ENCODE measurements at places on chromosomes 7 and 10.
A peak's percentile ranks its signal among the peaks of the same experiment; 100 is the strongest.

GRCh38 chr7:29146888-29147609 lies 712 bp upstream of the CPVL start:
- peaks cover 4% of the 10 kb centered on the region for H3K4me1 ChIP-seq
- peaks cover 51% of the 10 kb centered on the region for H3K27me3 ChIP-seq
- DNase-seq, result no peak
- H3K4me3 ChIP-seq, result no peak overlapping the region
- no peaks in the 10 kb centered on the region for H3K36me3 ChIP-seq

- H3K4me3 ChIP-seq, result no peak overlapping the region
- DNase-seq, result no peak
- H3K27me3 ChIP-seq, result no peaks in the 10 kb centered on the region
- H3K27ac ChIP-seq, result no peak overlapping the region
- H3K36me3 ChIP-seq, result no peaks in the 10 kb centered on the region
These were observed 337.5 kb downstream of the RPS24 start for GRCh38 chr10:78371136-78371535.

GRCh38 chr7:137848095-137848494 lies 1.3 kb upstream of the DGKI start:
- no peaks in the 10 kb centered on the region for H3K36me3 ChIP-seq
- H3K4me3 ChIP-seq, result no peak overlapping the region
- no peak for DNase-seq

- no peaks in the 10 kb centered on the region for H3K36me3 ChIP-seq
- no peak overlapping the region for H3K27ac ChIP-seq
- H3K27me3 ChIP-seq, result no peaks in the 10 kb centered on the region
- no peak overlapping the region for H3K4me3 ChIP-seq
- H3K4me1 ChIP-seq, result no peaks in the 10 kb centered on the region
These were observed 515.8 kb upstream of the FOXK1 start for GRCh38 chr7:4166340-4166739.

- H3K4me3 ChIP-seq, result no peak overlapping the region
- peaks cover 2% of the 10 kb centered on the region for H3K4me1 ChIP-seq
- no peak overlapping the region for H3K27ac ChIP-seq
- no peak for DNase-seq
- H3K27me3 ChIP-seq, result no peaks in the 10 kb centered on the region
These were observed 574.3 kb upstream of the FOXK1 start for GRCh38 chr7:4107839-4108238.

DNA sequence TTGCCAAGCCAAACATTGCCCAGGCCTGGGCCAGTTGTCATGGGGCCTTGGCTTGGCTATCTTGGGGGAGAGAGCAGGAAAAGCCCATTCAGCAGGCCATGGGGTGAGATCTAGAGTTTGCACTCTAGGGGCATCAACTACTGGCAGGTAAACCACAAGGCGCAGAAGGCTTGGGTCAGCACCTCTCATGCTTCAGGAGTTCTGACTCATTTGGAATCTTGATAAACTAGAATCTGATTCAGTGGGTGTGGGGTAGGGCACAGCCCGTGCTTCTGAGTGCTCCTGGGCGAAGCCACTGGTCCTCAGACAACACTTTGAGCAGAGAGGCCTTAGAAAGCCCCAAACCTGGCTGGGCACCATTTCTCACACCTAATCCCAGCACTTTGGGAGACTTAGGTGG lies 81.1 kb downstream of the RGS10 start:
- DNase-seq, result no peak
- peaks cover 7% of the 10 kb centered on the region for H3K4me1 ChIP-seq
- no peaks in the 10 kb centered on the region for H3K36me3 ChIP-seq
- no peak overlapping the region for H3K4me3 ChIP-seq

DNA sequence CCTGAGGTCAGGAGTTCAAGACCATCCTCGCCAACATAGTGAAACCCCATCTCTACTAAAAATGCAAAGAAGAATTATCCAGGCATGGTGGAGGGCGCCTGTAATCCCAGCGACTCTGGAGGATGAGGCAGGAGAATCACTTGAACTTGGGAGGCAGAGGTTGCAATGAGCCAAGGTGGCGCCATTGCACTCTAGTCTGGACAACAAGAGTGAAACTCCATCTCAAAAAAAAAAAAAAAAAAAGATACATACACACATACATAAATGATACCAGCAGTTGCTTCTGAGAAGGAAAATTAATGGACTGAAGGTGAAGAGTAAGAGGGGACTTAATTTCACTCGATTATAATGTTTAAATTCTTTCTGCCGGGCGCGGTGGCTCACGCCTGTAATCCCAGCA lies 40.2 kb upstream of the PAX2 start:
- no peak overlapping the region for H3K4me3 ChIP-seq
- H3K27me3 ChIP-seq, result peaks cover 37% of the 10 kb centered on the region
- no peaks in the 10 kb centered on the region for H3K36me3 ChIP-seq
- H3K4me1 ChIP-seq, result no peaks in the 10 kb centered on the region
- H3K27ac ChIP-seq, result no peak overlapping the region
- DNase-seq, result no peak

- H3K4me3 ChIP-seq, result peak within 1 kb of the TSS; percentile 91
- no peaks in the 10 kb centered on the region for H3K27me3 ChIP-seq
- H3K36me3 ChIP-seq, result peaks cover 47% of the 10 kb centered on the region
- peaks cover 30% of the 10 kb centered on the region for H3K4me1 ChIP-seq
- peak; percentile 77 for DNase-seq
These were observed at the start of the genes ACTR3C and LRRC61 for GRCh38 chr7:150322833-150323681. Gene ACTR3C, minus strand, starts transcription at chr7:150323545. Its CDS starts 28,249 bp downstream, at chr7:150295296. Gene LRRC61, plus strand, starts transcription at chr7:150323355. Its CDS starts 13,507 bp downstream, at chr7:150336862.

GRCh38 chr7:72321081-72321480 lies 91.1 kb downstream of the CALN1 start:
- DNase-seq, result no peak
- H3K4me3 ChIP-seq, result no peak overlapping the region
- no peaks in the 10 kb centered on the region for H3K36me3 ChIP-seq
- H3K4me1 ChIP-seq, result no peaks in the 10 kb centered on the region

DNA sequence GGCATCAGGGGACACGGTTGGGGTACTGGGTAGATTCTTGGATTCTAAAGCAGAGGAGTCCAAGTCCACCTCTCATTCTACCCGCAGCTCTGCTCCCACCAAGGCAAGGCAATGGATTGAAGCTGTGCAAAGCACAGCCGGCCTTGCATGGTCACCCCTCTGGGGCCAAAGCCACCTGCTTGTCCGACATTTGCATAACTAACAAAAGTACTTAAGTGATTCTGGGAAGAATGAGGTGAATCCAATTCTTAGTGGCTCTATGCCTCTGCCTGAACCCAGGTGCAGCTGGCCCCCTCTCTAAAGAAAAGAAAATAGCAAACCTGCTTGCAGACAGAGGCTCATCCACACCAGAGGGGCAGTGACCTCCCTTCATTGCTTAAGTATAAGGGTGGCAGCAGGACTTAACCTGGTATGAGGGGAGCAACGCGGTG lies 10.7 kb upstream of the COBL start:
- no peaks in the 10 kb centered on the region for H3K36me3 ChIP-seq
- H3K27me3 ChIP-seq, result no peaks in the 10 kb centered on the region
- no peak overlapping the region for H3K4me3 ChIP-seq
- no peak overlapping the region for H3K27ac ChIP-seq

- no peaks in the 10 kb centered on the region for H3K27me3 ChIP-seq
- no peak for DNase-seq
- H3K36me3 ChIP-seq, result no peaks in the 10 kb centered on the region
- no peaks in the 10 kb centered on the region for H3K4me1 ChIP-seq
These were observed 60.5 kb downstream of the GTF2IRD1 start for GRCh38 chr7:74514131-74514591.

DNA sequence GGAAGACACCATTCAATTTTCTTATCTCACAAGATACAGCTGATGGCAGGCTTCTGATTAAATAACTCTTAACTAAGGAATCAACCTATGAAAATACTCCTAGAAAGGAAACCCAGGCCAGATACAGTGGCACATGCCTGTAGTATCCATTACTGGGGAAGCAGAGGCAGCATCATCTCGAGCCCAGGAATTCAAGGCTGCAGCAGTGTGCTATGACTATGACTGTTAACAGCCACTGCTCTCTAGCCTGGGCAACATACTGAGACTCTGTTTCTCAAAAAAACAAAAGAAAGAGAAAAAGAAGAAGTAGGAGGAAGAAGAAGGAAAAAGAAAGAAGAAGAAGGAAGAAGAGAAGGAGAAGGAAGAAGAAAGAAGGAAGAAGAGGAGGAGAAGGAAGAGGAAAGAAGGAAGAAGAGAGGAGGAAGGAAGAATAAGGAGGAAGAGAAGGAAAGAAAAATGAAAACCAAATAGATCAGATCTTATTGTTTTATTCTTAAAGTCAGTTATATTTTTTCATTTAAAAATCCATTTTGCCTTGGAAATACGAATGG lies 18.0 kb downstream of the DPY19L1 start:
- H3K27me3 ChIP-seq, result no peaks in the 10 kb centered on the region
- DNase-seq, result no peak
- H3K4me3 ChIP-seq, result no peak overlapping the region
- H3K36me3 ChIP-seq, result no peaks in the 10 kb centered on the region
- no peaks in the 10 kb centered on the region for H3K4me1 ChIP-seq

- DNase-seq, result no peak
- peaks cover 2% of the 10 kb centered on the region for H3K4me1 ChIP-seq
- no peak overlapping the region for H3K27ac ChIP-seq
- H3K4me3 ChIP-seq, result no peak overlapping the region
These were observed 21.8 kb downstream of the DPYSL4 start for GRCh38 chr10:132208462-132209050.

- H3K4me3 ChIP-seq, result no peak overlapping the region
- H3K36me3 ChIP-seq, result no peaks in the 10 kb centered on the region
- no peak for DNase-seq
- no peak overlapping the region for H3K27ac ChIP-seq
These were observed 12.1 kb downstream of the GALNTL5 start for GRCh38 chr7:151968357-151968756.

GRCh38 chr10:130257897-130258296 lies 121.7 kb downstream of the GLRX3 start:
- no peaks in the 10 kb centered on the region for H3K36me3 ChIP-seq
- no peak for DNase-seq
- H3K4me1 ChIP-seq, result no peaks in the 10 kb centered on the region
- H3K27me3 ChIP-seq, result no peaks in the 10 kb centered on the region
- no peak overlapping the region for H3K4me3 ChIP-seq

GRCh38 chr7:44937426-44937825 lies 41.4 kb downstream of the MYO1G start:
- no peak overlapping the region for H3K27ac ChIP-seq
- no peak overlapping the region for H3K4me3 ChIP-seq
- H3K36me3 ChIP-seq, result no peaks in the 10 kb centered on the region
- peaks cover 26% of the 10 kb centered on the region for H3K27me3 ChIP-seq
- DNase-seq, result no peak

- DNase-seq, result no peak
- no peaks in the 10 kb centered on the region for H3K4me1 ChIP-seq
- no peak overlapping the region for H3K4me3 ChIP-seq
- no peaks in the 10 kb centered on the region for H3K27me3 ChIP-seq
These were observed 60.4 kb downstream of the ARMH3 start for GRCh38 chr10:101995451-101996063.

GRCh38 chr10:18195060-18195799 lies 55.0 kb downstream of the CACNB2 start:
- no peaks in the 10 kb centered on the region for H3K36me3 ChIP-seq
- H3K4me3 ChIP-seq, result no peak overlapping the region
- no peaks in the 10 kb centered on the region for H3K4me1 ChIP-seq
- no peak for DNase-seq

- H3K27ac ChIP-seq, result no peak overlapping the region
- H3K27me3 ChIP-seq, result peaks cover 50% of the 10 kb centered on the region
- no peaks in the 10 kb centered on the region for H3K4me1 ChIP-seq
- H3K36me3 ChIP-seq, result no peaks in the 10 kb centered on the region
- DNase-seq, result no peak
- H3K4me3 ChIP-seq, result no peak overlapping the region
These were observed 6.6 kb upstream of the PITRM1 start for GRCh38 chr10:3179174-3179573.

GRCh38 chr7:158355456-158356065 lies 232.1 kb downstream of the PTPRN2 start:
- peak; percentile 5 for DNase-seq
- no peak overlapping the region for H3K27ac ChIP-seq
- H3K27me3 ChIP-seq, result no peaks in the 10 kb centered on the region
- H3K4me3 ChIP-seq, result no peak overlapping the region

GRCh38 chr10:46542567-46543465 lies 13.6 kb downstream of the GPRIN2 start:
- no peaks in the 10 kb centered on the region for H3K4me1 ChIP-seq
- no peak overlapping the region for H3K27ac ChIP-seq
- peaks cover 31% of the 10 kb centered on the region for H3K27me3 ChIP-seq
- no peak for DNase-seq
- H3K36me3 ChIP-seq, result no peaks in the 10 kb centered on the region
- no peak overlapping the region for H3K4me3 ChIP-seq

DNA sequence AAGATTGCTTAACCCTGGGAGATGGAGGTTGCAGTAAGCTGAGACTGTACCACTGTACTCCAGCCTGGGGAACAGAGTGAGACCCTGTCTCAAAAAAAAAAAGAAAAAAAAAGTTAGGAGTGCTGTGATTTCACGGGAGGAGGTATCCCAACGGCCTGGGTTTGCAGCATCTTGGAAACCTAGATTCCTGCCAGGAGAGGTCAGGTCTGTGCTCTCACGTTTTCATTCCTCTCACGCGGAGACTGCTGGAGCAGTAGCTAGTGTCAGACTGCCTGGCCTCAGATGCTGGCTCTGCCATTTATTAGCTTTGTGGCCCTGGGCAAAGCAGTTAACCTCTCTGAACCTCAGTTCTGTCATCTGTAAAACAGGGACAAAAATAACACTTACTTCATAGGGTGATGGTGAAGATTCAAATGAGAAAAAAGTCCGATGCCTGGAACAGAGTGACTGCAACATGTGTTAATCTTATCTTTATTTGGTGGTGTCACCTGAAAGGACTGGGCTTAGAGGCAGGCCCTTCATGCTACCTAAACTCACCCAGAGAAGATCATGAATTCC lies 94.9 kb downstream of the GAD2 start:
- H3K36me3 ChIP-seq, result no peaks in the 10 kb centered on the region
- no peak overlapping the region for H3K27ac ChIP-seq
- H3K27me3 ChIP-seq, result peaks cover 17% of the 10 kb centered on the region
- no peak for DNase-seq

GRCh38 chr10:79440281-79440680 lies 5.1 kb downstream of the ZCCHC24 start:
- H3K4me1 ChIP-seq, result peaks cover 17% of the 10 kb centered on the region
- H3K4me3 ChIP-seq, result no peak overlapping the region
- no peaks in the 10 kb centered on the region for H3K36me3 ChIP-seq
- H3K27me3 ChIP-seq, result peaks cover 11% of the 10 kb centered on the region
- no peak overlapping the region for H3K27ac ChIP-seq

GRCh38 chr10:61837755-61838171 lies 63.7 kb upstream of the ARID5B start:
- no peaks in the 10 kb centered on the region for H3K36me3 ChIP-seq
- DNase-seq, result no peak
- no peak overlapping the region for H3K27ac ChIP-seq
- no peak overlapping the region for H3K4me3 ChIP-seq
- peaks cover 4% of the 10 kb centered on the region for H3K4me1 ChIP-seq
- H3K27me3 ChIP-seq, result no peaks in the 10 kb centered on the region
